Fibroblast of skin of scalp (primary cell): ENCODE measurements at places on chromosomes 16 and 17.

DNA sequence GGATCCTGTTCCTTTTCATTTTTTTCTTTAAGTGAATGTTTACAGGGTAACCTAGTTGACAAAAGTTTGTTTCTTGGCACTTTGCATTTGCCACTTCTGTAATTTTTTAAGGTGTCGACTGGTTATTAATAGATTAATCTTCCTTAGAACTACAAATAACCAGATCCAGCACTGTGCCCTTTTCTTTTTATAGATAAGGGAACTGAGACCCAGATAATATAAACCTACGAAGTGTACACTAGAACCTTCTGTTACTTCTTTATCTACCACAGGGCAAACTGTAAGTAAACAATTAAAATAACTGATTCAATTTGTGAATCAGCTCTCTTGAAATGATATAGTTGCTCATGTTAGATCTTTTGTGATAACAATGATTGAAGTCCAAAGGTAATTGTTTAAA, 55.4 kb downstream of the NLK start:
- no peak for DNase-seq

DNA sequence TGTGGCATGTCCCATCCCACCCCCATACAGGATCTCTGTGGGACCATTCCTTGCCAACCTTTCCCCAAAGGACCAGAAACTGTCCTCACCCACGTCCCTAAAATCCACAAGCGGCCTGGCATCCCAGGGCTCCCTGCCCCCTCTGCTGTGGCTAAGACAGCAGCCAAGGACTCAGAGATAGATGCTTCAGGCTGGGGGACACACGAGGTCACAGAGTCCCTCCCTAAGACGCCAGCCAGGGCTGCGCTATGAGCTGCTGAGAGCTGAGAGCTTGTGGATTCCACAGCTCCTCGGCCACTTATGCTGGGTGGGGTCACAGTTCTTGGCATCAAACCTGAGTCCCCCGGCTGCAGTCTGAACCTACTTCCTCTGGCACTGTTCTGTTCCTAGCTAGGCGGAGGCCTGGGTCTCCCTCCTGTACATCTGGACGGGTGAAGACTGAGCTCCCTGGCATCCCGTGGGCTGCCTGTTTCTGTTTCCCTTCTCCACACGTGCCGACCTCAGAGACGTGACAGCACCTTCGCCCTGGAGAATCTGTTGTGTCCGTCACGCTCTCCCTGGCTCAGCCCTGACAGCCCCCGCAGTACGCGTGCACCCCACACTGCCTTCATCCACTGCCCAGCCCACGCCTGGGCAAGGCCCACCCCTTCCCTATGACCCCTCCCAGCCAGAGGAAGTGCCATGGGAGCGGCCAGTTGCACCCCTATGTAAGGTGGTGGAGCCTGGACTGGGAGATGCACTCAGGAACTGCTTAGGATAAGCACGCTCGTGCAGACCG, 61.2 kb downstream of the ENGASE start:
- DNase-seq, result no peak

GRCh38 chr16:72847187-72848027, 200.5 kb downstream of the ZFHX3 start:
- peak; percentile 61 for DNase-seq

GRCh38 chr16:53666786-53667415, 36.8 kb downstream of the RPGRIP1L start:
- peak; percentile 81 for DNase-seq

- DNase-seq, result no peak
Observed at GRCh38 chr17:1509290-1509881, 7.0 kb downstream of the INPP5K start.

DNA sequence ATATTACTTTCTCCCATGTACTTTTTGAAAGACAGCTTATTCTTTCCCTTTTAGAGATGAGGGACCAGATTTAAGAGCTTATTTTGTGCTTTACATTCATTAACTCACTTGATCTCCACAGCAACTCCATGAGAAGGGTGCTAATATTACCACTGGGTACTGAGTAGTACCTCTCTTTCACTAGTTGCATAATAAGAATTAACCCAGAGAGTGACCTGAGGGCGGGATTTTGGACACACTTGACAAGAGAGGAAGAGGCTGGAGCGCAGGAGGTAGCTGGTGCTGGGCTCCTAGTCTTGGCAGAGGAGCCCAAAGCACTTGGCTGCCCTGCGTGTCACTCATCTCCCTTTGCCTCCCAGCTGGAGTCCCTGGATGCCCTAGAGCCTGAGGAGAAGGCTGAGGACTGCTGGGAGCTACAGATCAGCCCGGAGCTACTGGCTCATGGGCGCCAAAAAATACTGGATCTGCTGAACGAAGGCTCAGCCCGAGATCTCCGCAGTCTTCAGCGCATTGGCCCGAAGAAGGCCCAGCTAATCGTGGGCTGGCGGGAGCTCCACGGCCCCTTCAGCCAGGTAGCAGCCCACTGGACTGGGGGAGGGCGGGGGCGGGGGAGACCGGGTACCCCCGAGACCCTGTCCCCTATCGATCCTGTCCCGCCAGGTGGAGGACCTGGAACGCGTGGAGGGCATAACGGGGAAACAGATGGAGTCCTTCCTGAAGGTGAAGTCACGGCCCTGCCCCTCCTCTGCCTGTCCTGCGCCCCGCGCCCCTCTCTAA, 1.7 kb upstream of the MAZ start:
- DNase-seq, result no peak
